Fibroblast of skin of left quadriceps (primary cell): ENCODE measurements at places on chromosomes 13 and 19.

- DNase-seq = no peak
Observed at GRCh38 chr13:31060655-31061054, 101.0 kb downstream of the HSPH1 start.

GRCh38 chr13:112444416-112445399 lies 68.6 kb downstream of the SPACA7 start:
- DNase-seq = no peak

GRCh38 chr13:52870143-52870542 lies 21.7 kb upstream of the PCDH8 start:
- DNase-seq = no peak

GRCh38 chr13:73754241-73754640 lies 380.0 kb downstream of the KLF12 start:
- DNase-seq = no peak

GRCh38 chr13:113669755-113670341 lies 2.8 kb downstream of the GRK1 start:
- DNase-seq = no peak

DNA sequence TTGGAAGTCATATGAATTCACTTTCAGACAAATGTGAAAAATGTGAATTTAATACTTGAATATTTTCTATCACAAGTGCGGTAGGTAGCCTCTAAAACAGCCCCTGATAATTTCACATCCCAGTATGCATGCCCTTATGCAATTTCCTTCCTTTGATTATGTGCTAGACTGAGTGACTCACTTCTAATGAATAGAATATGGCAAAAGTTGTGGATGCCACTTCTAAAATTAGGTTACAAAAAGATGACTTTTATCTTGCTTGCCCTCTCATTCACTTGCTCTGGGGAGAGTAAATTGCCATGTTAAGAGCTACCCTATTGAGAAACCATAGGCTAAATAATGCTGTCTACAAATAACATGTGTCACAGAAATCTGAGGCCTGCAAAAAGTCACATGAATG lies 402.5 kb upstream of the PCDH9 start:
- DNase-seq = no peak

GRCh38 chr19:50555450-50556281 lies 12.6 kb downstream of the LRRC4B start:
- no peak for DNase-seq

GRCh38 chr13:44818428-44818827 lies 170.8 kb downstream of the NUFIP1 start:
- DNase-seq = no peak

DNA sequence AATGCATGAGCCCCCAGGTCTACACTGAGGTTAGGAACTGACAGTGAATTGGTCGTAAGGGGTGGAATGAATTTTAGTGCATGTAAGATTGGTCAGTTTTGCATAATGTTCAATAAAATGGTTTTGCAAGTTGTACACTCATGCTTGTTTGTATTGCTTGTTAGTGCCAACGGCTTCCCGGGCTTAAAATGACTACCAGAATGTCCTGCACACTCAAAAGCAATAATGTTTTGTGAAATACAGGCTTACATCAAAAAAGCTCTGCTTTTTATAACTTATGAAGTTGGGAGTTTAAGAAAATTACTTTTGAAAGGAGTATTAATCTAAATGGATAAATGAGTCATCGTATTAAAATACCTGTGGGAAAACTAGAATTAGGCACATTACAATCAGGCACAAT lies 112.9 kb downstream of the GPC6 start:
- DNase-seq = no peak

DNA sequence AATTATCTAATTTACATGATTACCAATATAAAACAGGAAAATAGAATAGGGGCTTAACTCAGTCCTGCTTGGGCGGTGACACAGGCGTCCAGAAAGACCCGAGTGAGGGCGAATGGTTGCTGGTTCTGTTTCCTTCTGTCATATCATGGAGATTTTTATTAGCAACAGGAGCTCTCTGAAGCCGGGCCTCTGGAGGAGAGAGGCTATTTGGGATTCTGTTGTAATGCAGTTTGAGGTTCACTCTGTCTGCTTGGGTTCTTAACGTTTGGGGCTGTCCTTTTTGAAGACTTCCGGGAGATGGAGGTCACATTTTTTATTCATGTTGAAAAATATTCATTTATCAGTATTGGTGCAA lies 115.7 kb upstream of the ZNF536 start:
- DNase-seq = no peak

- peak; percentile 47 for DNase-seq
Observed at GRCh38 chr13:66461021-66461420, 769.1 kb downstream of the PCDH9 start.

DNA sequence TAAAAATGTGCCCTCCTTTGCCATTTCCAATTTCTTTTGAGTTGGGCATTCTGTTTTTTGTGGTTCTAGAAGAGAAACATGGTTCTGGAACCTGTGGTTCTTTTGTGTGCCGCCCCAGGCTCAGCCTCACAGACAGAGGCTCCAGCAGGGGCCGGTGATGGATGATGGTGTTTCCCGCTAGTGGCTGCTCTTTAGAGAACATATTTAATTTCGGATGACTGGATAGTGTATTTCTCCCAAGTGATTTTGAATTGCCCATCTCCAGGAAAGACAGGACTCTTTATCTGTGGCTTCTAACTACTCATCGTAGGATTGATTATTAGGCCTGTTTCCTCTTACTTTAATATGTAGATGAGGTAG lies 75.2 kb downstream of the KL start:
- no peak for DNase-seq

- no peak for DNase-seq
Observed at GRCh38 chr13:48635478-48635877, 18.3 kb upstream of the CYSLTR2 start.

DNA sequence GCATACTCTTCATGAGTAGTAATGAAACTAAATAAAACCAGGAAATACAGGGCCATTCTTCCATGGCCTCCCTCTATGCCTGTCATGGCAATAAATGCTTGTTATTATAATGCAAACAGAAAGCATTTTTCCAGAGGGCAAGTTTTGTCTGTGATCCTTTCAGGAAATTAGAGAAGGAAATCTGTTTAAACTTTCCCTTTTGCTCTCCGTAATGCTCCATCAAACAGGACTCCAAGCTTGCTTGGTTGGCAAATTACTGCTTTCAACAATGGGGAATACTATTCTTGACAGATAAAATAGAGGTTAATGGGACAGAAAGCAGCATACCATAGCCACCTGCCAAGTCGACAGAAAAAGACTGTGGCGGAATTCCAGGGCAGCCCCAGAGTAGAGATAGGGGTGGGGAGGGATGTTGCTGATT lies 252.5 kb downstream of the LHFPL6 start:
- no peak for DNase-seq

- DNase-seq = no peak
Observed at GRCh38 chr19:40413291-40413845, at the start of gene PRX. TSS of gene PRX (minus strand) at chr19:40413378. CDS start at chr19:40407932, 5,446 bp downstream.

- no peak for DNase-seq
Observed at GRCh38 chr13:80000684-80001509, 340.0 kb downstream of the SPRY2 start.

GRCh38 chr19:4647676-4648644 lies 8.6 kb downstream of the TNFAIP8L1 start:
- DNase-seq = no peak

- DNase-seq = no peak
Observed at GRCh38 chr19:33509774-33510173, 11.8 kb downstream of the PEPD start.
